NCI-H446 treated with DMSO at 0.1 percent for 48 hours (cell line): ENCODE measurements at places on chromosomes 2 and 18.

DNA sequence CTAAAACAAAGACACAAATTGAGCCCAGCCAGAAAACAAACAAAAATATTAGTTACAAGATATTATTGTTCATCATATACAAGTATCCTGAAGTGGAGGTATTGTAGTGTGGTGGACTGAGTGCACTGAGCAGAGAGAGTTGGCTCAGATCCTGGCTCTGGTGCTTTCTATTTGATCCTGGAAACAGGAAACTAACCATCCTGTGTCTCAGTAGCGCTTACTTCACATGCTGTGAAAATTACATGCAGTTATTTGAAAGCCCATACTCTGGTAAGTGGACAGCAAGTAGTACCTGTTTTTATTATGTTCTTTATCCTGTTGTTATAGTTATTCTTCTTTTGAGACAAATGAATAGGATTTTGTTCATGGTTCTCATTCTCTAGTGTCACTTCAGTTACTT is 84.3 kb upstream of the CRIM1 start:
- DNase-seq: no peak

GRCh38 chr2:1594123-1594372 is 150.3 kb downstream of the PXDN start:
- no peak for DNase-seq

DNA sequence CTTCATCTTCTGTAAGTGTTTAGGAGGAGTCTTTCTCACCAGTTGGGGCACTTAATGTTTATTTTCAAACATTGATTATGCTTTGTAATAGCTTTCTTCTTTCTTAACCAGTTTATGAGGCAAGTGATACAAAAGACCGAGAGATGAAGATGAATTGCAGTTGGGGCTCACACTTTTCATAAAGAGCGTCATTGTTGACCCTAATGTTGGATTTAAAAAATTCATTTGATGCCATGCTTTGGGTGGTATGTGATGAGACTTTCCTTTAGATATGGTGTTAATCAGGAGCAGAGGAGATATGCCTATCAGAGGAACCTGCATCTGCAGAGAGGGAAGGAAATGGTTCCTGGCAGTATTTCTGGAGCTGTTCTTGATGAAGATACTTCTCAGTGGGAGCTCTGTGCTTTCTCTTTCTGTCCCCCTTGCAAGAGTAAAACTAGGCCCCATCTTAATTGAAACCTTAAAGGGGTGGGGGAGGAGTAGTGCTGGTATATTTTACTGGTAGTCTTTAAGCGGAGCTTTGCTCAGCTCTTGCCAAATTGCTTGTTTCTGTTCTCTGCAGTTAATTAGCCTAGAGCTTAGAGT is 2.3 kb downstream of the EML4 start:
- no peak for DNase-seq

DNA sequence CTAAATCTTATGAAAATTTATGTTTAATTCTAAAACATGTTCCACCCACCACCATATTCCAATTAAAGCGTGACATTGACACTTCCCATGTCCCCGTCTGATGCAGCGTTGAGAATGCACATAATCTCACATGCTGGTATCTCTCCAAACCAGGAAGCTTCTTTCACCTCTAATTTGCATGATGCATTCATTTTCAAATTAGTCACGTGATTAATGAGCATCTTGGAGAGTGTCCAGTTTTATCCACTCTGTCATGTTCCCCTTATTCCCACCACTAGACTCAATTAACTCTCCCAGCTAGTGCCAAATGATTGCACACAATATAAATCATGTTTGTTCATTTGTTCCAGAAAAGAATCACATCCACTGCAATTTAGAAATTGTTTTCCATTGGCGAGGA is 105.8 kb downstream of the RIT2 start:
- DNase-seq: peak; percentile 38

GRCh38 chr18:47470941-47471340 is 219.5 kb upstream of the SKOR2 start:
- no peak for DNase-seq

DNA sequence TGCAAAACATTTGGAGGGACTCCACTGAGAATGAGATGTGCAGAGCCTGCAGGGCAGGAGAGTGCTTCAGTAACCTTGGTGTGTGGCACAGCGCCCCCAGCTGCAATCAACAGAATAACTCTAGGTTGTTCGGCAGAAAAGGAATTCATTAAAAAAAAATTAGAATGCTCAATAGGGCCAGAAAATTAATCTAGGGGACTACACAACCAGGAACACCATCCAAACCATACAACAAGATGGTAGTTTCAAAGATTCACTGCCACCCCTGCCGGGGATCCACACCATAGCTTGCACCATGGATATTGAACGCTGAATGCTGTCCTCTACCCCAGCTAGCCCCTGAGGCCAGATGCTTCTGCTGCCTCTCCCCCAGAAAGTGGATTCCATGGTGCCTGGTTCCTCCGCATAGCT is 50.1 kb downstream of the THUMPD2 start:
- DNase-seq: no peak

DNA sequence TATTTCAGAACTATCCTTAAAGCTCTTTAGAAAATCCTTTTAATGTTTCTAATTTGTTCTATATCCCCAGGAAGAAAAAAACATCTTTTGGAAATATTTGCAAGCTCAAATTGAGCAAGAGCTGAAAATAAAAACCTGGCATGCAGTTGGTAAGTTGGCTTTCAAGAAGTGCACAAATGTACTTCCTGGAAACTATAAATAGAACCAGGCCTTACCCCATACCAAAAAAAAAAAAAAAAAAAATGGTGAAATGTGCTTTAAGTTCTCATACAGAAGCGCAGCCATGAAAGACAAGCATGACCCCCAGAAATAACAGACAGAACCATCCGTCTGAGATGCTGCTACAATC is 178.5 kb downstream of the HDAC4 start:
- peak; percentile 57 for DNase-seq

- no peak for DNase-seq
Observed at GRCh38 chr2:232420463-232421188, 14.0 kb downstream of the ALPG start.

DNA sequence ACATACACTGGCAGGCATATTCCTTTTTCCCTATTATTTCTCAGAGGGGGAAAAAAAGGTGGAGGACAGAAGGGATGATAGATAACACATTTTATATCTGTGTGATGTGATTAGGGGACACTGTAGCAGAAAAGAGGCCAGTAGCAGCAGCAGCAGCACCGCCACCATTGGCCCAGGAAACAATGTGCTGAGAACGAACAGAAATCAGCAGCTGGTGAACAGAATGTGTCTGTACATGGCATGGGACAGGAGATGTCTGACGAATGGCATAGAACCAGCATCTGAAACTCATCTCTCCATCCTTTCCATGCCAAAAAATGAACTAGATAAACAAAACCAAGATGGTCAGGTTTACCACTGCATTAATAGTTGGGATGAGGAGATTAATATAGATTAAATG is 936.1 kb upstream of the ACVR2A start:
- DNase-seq: peak; percentile 49

- DNase-seq: no peak
Observed at GRCh38 chr2:240235149-240235803, 94.8 kb upstream of the OTOS start.

- no peak for DNase-seq
Observed at GRCh38 chr2:17644997-17645720, 104.7 kb downstream of the VSNL1 start.

DNA sequence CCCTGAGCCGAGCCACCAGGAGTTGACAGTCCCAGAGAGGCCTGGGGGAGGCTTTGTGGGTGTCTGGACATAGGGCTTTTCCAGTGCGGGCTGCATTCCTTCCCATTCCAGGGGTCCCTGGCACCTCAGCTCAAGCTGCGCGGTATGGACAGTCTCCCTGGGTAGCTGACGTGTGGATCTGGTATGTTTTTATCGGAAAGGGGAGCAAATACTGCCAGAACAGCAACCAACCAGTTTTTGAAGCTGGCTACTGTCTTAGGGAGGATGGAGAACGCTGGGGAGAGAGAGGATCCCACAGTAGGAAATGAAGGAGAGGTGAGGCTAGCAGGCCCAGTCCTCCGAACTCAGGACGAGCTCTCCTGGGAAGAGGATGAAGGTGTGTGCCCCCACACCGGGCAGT is 103.8 kb upstream of the APCDD1 start:
- no peak for DNase-seq

DNA sequence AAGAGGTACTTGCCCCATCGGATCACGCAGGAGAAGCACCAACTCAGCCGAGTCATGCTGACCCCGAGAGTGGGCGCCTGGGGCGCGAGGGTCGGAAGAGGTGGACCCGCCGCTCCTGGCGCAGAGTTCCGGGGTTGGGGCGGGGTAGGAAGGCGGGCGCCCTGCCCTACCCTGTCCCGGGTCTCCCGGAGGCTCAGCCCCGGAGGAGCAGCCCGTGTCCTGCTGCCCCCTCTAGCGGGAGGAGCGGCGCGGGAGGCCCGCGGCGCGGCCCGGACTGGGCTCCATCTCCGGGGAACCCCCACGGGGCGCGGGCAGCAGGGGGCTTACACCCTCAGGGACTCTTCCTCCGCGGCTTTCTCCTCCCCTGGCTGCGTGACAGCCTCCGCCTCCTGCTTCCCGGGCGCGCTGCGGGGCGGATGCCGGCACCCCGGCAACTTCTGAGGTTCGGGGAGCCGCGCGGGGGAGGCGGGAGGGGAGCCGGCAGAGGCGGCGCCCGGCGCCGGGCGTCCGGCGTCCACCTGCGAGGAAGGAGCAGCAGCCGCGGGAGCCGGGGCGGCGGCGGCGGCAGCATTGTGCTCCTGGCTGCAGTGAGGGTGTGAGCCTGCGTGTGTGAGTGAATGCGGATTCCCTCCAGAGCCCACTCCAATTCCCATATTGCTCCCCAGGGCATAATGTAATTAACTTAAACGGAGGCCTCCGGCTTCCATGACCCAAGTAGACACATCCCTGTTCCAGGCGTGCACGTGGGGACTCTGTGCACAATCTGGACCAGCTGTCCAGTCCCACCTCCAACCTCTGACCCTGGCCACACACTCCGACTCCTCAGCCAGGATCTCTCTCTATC is 7.6 kb upstream of the TNS1 start:
- DNase-seq: no peak

GRCh38 chr2:113965644-113966043 is 75.8 kb downstream of the ACTR3 start:
- DNase-seq: no peak

DNA sequence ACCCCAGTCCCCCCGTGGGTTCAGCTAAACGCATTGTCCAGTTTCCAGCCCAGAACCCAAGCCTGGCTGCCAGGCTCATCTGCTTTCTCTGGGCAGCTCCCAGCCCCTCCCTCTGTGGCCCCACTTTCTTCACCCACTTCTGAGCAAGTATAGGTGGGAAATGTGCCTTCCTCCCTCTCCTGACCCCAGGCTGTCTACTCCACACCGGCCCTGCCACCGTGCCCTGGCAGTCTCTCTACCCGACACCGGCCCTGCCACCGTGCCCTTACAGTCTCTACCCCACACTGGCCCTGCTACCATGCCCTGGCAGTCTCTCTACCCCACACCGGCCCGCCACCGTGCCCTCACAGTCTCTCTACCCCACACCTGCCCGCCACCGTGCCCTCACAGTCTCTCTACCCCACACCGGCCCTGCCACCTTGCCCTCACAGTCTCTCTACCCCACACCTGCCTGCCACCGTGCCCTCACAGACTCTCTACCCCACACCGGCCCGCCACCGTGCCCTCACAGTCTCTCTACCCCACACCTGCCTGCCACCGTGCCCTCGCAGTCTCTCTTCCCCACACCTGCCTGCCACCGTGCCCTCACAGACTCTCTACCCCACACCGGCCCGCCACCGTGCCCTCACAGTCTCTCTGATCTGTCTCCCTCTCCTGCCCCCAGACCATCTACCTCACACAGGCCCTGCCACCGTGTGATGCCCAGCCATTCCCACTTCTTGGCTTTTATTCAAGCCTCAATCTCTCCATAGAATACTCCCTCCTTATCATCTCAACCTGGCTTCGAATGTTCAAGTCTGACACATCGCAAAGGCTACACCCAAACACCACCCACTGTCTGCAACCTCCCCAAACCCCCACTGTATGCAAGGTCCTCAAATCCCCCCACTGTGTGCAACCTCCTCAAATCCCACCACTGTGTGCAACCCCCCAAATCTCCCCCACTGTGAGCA is 108.9 kb downstream of the TPO start:
- DNase-seq: no peak

DNA sequence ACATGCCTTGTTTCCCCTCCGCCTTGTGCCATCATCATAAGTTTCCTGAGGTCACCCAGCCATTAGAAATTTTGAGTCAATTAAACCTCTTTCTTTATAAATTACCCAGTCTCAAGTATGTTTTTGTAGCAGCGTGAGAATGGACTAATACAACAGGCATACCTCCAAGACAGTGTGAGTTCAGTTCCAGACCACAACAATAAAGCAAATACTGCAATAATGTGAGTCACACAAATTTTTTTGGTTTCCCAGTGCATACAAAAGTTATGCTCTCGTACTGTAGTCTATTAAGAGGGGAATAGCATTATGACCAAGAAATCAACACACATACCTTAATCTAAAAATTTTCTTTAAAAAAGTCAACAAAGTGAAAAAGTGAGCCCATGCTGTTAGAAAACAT is 217.2 kb downstream of the NR4A2 start:
- DNase-seq: no peak

- no peak for DNase-seq
Observed at GRCh38 chr2:49404108-49404507, 249.8 kb upstream of the FSHR start.

DNA sequence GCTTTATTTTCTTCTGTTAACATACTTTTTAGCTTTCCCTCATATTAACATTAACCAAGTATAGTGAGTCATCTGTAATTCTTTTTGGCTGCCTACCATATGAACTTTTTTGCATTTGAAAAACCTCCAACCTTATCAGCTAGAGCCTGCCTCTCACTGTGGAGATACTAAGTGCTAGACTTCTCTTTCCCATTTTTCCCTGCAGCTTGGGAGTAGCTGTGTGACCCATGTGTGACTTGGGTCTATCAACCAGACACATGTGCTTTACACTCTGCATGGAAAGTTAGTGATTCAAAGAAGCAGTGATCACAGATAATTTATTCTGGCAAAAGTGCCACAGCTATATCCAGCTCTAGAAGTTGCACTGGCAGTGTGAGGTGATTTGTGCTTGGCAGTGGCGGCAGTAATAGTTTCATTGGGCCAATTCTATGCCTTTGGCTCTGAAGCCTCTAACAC is 36.3 kb downstream of the PREPL start:
- no peak for DNase-seq

DNA sequence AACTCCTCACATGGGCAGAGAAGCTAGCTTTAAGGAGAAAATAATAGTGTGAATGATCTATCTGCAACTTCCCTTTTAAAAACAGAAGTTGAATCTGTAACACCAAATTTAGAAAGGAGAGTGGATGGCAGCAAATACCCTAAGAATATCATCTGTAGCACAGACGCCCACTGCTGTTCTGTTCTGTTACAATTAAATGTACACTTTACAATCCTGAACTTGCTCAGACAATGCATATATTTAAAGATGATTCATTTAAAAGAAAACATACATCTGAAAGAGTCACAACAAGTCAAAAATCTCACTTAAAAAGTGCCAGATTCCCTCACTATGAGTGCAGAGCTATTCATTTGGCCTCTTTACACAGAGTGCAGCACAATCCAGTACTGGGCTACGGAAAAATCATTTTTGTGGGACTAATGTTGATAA is 8.0 kb upstream of the SERTAD2 start:
- DNase-seq: no peak

GRCh38 chr2:71702071-71702970 is 249.0 kb downstream of the DYSF start:
- no peak for DNase-seq
